ENCODE measurements at places on chromosomes 12 and 14. TPM values are rescaled to one million over a fixed set of nuclear protein-coding genes. Genes with fewer than 3 reads are reported as not detected.

RNF212B gene
- not detected for total RNA-seq

- DNase-seq: no peak
Observed at GRCh38 chr12:6535960-6536847, 1.9 kb downstream of the GAPDH start.

AKAP3 gene
- 1.5 TPM for total RNA-seq

DNA sequence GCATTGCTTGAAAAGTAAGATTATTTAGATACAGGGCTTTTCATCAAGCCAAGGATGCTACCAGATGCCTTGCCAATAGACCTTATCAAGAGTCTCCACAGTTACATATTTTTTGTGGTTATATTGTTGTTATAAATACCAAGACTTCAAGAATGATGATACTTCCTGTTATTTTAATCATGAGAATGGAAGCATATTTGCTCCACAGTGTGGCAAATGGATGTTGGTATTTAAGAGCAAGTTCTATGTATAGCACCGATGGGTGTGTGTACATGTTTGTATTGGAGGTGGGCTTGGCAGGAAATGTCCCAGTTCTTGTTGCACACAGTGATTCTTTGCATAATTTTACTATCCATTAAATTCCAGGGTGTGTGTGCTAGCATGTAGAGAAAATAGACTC lies 4.4 kb upstream of the NID2 start:
- no peak for DNase-seq

DNA sequence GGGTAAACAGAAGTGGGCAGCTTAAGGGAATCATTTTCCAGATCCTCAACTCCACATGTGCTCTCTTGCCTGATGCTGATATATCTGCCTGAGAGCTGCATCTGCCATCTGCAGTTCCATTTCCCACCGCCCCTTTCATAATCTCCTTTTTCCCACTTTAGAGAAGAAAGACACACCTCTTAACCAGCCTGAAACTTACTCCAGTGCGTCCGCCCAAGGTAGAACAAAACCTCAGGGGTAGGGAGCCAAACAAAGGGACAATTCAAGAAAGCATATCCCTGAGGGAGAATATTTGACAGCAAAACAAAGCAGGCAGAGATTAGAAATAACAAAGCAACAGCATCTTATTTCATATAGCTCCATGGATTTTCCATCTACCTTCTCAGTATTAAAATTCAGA lies 4.3 kb downstream of the MDM1 start:
- DNase-seq: no peak

- DNase-seq: no peak
Observed at GRCh38 chr14:31127690-31128089, 79.9 kb downstream of the HECTD1 start.

PPFIBP1 gene
- total RNA-seq: 732 TPM

DNA sequence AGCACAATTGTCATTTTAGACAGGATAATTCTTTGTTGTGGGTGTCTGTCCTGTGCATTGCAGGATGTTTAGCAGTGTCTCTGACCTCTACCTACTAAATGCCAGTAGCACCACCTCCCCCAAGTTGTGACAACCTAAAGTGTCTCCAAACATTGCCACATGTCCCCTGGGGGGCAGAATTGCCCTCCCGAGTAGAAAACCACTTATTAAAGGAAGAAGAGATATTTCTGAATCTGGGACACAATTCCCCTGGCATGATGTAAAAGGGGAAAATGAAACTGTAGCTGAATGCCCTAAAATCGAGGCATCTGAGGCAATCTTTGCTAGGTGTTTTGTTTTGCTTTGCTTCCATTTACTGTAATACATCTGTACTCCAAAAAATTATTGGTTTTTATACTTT lies 116.8 kb upstream of the NAP1L1 start:
- DNase-seq: peak; percentile 16
